ENCODE measurements at places on chromosomes 6 and 20.

- no peak for DNase-seq
These were observed 380.5 kb downstream of the ESR1 start for GRCh38 chr6:152188011-152188410.

DNA sequence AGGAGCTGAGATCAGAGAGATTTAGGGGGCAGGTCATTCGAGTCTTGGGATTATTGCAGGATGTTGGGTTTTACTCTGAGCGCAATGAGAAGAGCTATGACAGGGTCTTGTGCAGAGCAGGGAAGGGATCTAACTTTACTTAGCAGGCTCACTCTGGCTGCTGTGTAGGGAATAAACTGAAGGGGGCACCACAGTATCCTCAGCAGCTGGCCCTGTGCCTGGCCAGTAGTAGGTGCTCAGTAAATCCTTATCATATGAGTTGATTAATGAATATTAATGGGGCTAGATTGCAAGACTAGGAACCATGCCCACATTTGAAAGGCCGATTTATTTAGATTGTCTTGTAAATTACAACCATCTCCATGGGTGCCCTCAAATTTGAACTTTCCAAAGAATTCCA is 4.6 kb upstream of the MDGA1 start:
- no peak for DNase-seq

DNA sequence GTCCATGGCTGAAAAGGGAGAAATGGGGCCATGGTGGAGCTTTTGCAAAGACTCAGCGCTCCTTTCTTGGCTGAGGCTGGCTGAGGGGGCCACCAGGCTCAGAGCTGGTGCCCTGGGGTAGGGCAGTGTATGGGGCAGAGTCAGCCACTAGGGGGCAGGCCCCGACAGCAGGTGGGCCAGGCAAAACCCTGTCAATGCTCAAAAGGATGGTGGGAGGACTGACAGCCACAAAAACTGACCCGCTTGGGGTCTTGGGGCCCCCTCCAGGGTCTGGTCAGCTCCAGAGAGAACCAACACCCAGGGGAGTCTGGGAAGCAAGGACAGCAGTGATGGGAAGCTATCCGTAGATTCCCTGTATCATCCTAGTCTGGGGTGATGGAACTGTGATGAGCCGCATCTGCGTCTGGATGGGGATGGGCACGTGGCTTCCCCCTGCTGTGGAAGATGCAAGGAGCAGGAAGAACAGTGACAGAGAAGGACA is 306.9 kb downstream of the DHX35 start:
- peak; percentile 84 for DNase-seq

GRCh38 chr6:21107796-21108195 is 485.8 kb upstream of the SOX4 start:
- DNase-seq: no peak

DNA sequence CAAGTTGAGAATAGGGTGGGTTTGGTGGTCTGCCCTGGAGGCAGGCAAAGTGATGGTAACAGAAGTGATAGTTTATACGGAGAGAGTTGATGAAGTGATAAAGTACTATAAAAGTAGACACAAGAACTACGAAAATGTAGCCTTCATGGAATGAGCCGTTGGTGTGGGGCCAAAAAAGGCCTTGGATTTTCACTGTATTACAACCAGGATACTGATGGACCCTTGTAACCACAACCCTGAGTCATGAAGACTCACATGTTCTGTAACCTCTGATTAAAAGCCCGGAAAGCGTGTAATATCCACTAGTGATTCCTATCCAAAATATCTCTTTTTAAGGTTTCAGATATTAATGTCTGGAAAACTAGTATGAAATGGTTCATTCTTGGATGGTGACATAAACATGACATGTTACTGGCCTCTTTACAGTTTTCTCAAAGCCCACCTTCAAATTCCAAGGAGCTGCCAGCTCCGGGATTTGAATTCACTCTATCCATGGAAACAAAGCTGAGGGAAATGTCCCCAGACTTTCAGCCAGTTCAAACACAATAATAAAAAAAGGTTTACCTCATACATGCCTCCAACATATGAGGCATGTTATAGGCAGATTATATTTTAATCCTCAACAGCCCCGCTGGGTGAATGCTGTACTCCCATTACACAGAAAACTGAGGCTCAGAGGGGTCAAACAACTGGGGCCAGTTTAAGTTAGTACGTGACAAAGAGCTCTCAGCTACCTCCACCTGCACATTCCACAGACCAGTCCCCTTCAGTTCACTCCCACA is 55.4 kb downstream of the MRPL14 start:
- no peak for DNase-seq

DNA sequence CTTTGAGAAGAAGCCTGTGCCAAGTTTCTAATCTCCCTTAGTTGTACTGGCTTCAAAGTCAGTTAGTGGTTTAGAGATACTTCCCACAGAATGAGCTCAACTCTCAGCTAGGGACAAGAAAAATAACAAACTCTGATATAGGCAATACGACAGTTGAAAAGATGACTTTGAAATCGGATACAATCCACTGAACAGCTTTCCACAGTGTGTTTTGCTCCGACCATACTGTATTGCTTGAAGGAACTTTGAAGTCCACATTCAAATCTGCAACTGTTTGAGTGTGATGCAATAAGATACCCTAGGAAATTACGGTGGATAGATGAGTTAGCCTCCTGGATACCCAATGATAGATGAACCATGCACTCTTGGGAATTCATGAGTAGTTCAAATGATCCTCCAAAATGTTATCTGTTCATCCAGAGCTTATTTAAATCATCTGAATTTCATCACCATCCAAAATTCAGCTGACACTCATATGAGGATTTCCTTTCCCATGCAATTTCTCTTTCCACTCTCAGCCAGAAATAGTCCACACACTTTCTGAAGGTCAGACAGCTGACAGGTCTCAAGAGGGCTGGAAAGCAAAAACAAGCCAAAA is 443.8 kb downstream of the HAO1 start:
- DNase-seq: no peak

DNA sequence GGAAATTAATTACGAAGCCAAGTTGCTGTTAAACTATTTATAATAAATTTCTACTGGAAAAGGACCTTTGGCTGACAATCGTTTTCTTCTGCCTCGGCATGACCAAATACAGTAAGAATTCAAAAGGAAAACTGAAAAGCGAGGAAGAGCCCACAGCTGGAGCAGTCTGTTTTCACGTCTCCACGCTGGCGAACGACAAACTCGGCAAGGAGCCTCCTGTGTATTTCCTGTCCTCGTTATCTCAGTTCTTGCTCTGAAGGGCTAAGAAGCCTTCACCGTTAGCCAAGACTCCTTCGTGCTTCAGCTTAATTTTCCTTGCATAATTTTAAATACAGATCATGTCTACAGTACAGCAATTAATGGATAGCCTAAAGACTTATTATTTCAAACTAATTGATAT is 214.3 kb upstream of the PLCB4 start:
- no peak for DNase-seq

Measured in ecto neural progenitor cell (in vitro differentiated cells).